NCI-H187 treated with DMSO at 0.1 percent for 48 hours (cell line): ENCODE measurements at places on chromosomes 5 and 9.

DNA sequence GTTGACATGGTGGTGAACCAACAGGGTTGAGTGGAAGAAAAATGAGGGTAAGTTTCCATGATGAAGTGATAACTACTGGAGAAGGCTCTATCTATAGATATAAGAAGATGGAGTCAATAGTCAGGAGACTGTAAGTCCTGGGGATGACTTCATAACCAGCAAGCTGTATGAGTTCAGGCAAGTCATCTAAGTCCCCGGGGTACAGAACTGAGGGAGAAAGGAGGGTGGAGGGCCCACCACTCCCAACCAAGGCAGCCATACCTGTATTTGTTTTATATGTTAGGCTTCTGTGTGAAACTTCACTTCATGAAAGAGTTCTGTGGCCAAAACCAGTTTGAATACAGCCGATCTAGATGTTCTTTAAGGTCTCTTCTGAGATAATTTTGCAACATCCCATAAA is 53.3 kb upstream of the IFNE start:
- no peak for DNase-seq

DNA sequence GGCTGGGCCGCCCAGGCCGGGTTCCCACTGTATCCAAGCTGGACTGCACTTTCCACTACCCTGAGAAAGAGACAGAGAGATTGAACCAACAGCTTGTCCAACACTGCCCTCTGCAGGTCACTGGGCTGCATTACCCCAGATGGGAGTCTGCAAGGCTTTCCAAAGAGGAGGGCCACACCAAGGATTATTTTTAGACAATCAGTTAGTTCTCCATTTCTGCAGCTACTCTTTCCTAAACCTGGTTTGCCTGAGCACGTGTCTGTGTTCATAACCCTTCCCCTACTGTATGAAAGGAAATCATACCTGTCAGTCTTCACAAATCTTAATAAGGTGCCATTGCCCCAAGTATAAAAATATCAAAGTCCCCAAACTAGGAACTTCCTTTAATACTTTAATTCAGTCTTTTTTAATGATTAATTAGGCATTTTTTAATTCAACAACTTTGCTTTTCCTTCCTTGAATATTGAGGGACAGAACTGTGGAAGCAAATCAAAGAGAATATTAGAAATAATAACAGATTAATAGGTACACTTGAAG is 13.4 kb upstream of the FGF1 start:
- no peak for DNase-seq

GRCh38 chr5:138700581-138701362 is 52.5 kb upstream of the CTNNA1 start:
- DNase-seq: no peak

- DNase-seq: no peak
Observed at GRCh38 chr9:70043285-70043684, 363 bp upstream of the MAMDC2 start.

DNA sequence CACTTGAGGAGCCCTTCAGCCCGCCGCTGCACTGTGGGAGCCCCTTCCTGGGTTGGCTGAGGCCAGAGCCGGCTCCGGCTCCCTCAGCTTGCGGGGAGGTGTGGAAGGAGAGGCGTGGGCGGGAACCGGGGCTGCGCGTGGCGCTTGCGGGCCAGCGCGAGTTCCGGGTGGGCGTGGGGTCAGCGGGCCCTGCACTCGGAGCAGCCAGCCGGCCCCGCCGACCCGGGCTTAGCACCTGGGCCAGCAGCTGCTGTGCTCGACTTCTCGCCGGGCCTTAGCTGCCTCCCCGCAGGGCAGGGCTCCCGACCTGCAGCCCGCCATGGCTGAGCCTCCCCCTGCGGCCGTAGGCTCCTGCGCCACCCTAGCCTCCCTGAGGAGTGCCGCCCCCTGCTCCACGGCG is 6.2 kb upstream of the SHB start:
- DNase-seq: no peak

DNA sequence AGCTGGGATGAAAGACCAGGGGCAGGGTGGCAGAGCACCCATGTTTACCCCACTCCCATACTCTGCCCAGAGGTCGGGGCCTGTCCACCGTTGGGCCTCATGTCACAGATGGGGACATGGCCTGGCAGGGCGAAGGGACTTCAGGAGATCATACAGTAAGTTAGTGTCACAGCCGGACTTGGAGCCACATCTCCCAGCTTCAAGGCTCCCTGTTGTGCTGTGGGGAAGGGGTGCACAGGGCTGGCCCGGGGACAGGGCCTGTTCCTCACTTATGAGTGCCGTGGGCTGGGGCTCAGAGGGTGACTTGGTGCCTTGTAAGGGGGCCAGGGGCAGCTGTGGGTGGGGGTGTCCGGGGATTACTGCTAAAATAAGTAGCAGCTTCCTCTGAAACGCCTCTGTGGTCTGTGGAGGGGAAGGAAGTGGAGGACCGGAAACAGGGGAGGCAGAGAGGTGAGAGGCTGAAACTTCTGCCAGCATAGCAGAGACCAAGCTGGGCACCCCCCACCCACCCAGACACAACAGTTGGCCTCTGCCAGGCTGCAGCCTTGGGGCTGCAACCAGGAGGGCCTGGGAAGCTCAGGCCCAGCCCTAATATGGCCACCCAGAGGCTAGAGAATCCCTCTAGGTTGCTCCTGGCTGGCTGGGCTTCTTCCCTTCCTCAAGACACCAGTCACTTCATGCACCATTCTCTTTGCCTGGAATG is 41.1 kb upstream of the NEK6 start:
- DNase-seq: no peak

GRCh38 chr9:1094749-1095148 is 44.6 kb downstream of the DMRT2 start:
- no peak for DNase-seq

- no peak for DNase-seq
Observed at GRCh38 chr9:111037356-111037707, 938 bp downstream of the LPAR1 start.

DNA sequence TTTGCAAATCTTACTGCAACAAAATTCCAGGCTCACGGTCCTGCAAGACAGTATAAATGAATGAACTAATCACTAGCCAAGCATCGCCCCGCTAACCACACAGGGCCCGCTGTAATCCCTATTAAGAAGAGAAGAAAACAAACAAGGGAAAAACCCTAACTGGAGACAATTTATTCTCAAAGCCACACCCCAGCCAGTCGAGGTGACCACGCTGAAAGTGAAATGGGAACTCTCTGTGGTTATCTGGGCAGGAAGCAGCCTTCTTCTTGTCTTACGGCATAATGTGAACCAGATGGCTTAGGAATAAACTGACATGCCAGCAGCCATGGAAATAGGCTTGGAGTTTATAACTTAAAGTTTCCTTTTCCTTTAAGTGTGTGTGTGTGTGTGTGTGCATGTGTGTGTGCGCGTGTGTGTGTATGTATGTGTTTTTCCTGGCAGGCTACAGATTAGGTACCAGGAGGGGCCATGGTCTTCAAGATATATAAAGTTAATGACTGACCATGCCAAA is 120.2 kb downstream of the SEMA6A start:
- DNase-seq: no peak

DNA sequence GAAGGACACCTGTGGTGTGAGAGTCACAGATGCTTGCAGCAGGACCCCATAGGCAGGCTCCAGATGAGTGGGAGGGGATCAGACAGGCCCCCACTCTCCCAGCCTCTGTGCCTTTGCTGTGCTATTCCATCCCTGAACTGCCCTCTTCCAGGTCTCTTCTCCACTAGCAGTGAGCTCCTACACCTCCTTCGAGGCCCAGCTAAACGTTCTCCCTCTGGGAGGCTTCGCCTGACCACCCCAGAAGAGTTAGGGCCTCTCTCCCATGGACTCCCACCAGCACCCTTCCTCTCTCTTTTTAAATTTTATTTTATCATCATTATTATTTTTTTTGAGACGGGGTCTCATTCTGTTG is 35.9 kb upstream of the STRBP start:
- no peak for DNase-seq

DNA sequence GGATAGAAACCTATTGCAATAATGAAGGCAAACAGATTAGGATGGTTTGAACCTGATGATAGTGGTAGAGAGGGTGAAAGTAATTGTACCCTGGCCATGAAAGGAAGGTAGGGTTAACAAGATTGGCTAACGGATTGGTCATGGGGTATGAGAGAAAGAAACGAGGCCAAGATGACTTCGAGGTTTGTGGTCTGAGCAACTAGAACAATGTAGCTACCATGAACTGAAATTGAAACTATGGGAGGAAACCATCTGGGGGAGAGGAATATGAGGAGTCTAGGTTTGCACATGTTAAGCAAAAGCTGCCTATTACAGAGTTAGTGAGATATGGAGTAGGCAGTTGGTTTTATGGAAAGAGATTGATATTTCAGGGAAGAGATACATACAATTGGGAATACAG is 406.0 kb downstream of the PRELID2 start:
- DNase-seq: no peak

DNA sequence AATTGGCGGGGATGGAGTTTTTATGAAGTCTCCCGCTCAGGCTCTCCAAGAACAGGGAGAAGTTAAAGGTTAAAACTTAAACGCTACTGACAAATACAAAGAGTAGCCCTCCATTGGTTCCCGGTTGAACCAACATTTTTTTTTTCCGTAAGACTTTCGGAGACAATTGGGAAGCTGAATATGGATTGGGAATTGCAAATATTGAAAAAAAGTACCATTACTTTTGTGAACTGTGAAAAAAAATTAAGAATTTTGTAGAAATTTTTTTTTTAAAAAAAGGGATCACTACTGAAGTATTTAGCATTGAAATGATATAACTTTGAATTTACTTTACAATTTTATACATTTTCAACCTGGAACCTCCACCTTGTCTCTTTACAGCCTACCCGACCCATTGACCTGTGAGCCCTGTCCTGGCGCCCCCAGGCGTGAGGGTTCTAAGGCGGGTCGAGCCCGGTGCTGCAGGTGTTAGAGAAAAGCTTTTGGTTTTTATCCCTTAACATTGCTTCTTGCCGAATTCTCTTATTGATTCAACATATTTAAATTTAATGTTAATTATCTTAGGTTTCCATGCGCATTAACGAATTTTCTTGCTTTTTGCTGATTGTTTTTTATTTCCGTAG is 448 bp upstream of the ZNF782 start:
- no peak for DNase-seq

DNA sequence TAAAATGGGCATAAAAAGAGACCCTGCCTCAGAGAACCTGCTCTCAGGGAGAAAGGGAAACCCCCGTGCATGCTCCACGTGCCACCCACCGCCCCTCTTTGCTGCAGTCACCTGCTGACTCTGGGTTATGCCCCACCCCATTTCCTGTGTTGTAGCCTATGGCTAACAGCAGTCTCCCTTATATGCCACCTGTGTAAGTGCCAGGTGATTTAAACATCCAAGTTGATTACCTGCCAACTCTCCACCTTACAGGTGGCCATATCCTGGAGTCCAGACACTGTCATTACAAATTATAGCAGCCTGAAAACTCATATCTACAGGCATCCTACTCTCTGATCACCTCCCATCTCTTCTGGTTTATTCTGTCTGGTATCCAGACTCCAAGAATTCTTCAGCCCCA is 242.6 kb downstream of the HSPA4 start:
- DNase-seq: no peak

GRCh38 chr9:9319007-9319406 is 1293.8 kb downstream of the PTPRD start:
- DNase-seq: no peak

- no peak for DNase-seq
Observed at GRCh38 chr5:160787240-160787639, 64.8 kb downstream of the ATP10B start.

GRCh38 chr9:133981589-133981957 is 10.6 kb downstream of the VAV2 start:
- DNase-seq: no peak

DNA sequence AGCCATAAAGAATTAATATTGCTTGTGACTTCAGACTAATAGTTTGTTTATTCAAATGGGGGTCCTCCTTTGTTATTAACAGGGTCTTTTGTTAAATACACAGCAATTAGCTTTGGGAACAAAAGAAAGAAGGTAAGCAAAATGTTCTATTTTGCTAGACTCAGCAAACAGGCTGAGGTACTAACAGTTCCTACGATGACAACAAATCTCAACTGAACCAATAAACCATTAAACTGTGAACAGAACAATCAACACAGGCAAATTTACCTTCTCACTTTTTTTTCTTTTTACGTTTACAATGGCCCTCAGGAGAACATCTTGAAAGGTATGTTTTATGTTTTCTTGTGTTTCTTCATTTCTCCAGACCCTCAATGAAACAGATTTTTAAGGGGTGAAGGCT is 207.2 kb downstream of the NFIB start:
- no peak for DNase-seq

GRCh38 chr5:137648361-137648760 is 87.5 kb downstream of the KLHL3 start:
- no peak for DNase-seq

GRCh38 chr9:86909388-86909787 is 37.9 kb downstream of the GAS1 start:
- no peak for DNase-seq

- no peak for DNase-seq
Observed at GRCh38 chr9:80932181-80932580, 757.2 kb downstream of the TLE1 start.

DNA sequence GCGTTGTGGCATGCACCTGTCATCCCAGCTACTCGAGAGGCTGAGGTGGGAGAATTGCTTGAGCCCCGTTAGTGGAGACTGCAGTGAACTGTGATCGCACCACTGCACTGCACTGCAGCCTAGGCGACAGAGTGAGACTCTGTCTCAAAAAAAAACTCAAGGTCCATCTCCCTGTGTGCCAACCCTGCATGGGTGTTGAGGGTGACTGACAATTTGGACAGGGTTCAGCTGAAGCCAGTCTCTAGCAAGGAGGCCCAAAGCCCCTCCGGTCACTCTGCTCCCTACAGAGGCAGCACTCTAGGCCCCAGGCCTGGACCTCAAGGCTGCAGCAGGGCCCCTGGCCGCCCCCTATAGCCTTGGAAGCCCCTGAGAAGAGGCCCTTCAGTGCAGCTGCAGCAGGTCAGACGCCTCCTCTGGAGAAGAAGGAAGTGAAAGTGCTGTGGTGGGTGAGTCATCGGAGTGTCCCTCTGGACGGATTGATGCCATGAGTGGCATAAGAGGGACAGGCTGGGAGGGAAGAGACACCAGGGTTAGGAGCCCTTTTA is 39.2 kb upstream of the NEK6 start:
- no peak for DNase-seq
